ENCODE measurements at places on chromosomes 7 and 10. TPM values are rescaled to one million over a fixed set of nuclear protein-coding genes. Genes with fewer than 3 reads are reported as not detected.

Gene FUOM
- 18.1 TPM for total RNA-seq

- no peak for DNase-seq
Measured at GRCh38 chr7:141074997-141075396, 1.1 kb downstream of the TMEM178B start.

DNA sequence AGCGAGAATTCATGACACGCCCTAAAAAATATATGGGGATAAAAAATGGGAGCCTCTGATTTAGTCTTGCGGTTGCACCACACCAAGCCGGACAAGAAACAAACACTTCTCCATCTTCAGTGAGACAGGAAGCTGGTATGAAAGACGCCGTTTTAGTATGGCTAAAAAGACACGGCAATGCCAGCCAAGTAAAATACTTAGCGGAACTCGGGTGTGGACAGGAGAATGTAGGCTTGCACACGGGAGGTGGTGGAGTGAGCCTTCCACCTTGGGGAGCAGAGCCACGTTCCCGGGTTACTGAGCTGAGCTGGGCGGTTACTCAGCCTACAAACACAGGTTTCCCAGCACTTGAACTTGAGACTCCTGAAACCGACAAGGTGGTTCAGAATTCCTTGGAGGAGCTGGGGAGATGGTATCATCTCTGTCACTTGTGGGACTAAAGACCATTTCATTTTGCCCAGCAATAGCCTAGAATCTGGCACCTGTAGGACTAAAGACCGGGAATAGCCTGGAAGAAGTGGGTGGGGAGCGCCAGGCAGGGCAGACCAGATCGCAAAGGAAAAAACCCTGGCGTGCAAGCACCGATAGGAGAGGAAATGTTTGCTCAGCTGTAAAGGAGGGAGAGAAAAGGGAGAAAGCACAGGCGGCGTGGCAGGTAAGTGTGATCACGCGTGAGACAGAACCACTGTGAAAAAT is 34.8 kb upstream of the SEPHS1 start:
- no peak for DNase-seq

GRCh38 chr7:158651968-158652565 is 52.5 kb downstream of the NCAPG2 start:
- no peak for DNase-seq

- DNase-seq, result no peak
Measured at GRCh38 chr10:97542169-97543024, 30.2 kb upstream of the ANKRD2 start.

Gene PRDX3
- total RNA-seq, result 34.3 TPM

- DNase-seq, result no peak
Measured at GRCh38 chr10:123536176-123536845, 129.8 kb upstream of the GPR26 start.

Gene PRSS1
- total RNA-seq, result not detected

- no peak for DNase-seq
Measured at GRCh38 chr7:106463851-106464611, 179.2 kb upstream of the NAMPT start.

- DNase-seq, result no peak
Measured at GRCh38 chr10:120749856-120750566, 101.2 kb upstream of the WDR11 start.

DNA sequence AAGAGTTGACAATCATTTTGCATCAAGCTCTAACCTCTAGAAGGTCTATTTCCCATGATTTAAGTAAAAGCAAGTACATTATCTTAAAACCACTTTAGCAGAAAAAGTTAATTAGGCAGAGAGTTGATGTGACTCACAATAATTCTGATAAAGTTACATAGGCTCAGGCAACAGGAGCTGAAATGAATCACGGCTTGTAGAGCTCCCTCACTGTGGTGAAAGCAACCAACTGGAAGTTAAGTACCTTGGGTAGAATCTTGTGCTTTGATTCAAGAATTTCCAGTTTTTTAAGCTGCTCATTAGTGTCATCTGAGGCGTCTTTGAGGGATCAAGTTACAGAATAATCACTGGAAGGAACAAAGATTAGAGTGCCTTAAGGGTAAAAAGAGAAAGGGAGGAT is 68.9 kb upstream of the NFE2L3 start:
- no peak for DNase-seq

DNA sequence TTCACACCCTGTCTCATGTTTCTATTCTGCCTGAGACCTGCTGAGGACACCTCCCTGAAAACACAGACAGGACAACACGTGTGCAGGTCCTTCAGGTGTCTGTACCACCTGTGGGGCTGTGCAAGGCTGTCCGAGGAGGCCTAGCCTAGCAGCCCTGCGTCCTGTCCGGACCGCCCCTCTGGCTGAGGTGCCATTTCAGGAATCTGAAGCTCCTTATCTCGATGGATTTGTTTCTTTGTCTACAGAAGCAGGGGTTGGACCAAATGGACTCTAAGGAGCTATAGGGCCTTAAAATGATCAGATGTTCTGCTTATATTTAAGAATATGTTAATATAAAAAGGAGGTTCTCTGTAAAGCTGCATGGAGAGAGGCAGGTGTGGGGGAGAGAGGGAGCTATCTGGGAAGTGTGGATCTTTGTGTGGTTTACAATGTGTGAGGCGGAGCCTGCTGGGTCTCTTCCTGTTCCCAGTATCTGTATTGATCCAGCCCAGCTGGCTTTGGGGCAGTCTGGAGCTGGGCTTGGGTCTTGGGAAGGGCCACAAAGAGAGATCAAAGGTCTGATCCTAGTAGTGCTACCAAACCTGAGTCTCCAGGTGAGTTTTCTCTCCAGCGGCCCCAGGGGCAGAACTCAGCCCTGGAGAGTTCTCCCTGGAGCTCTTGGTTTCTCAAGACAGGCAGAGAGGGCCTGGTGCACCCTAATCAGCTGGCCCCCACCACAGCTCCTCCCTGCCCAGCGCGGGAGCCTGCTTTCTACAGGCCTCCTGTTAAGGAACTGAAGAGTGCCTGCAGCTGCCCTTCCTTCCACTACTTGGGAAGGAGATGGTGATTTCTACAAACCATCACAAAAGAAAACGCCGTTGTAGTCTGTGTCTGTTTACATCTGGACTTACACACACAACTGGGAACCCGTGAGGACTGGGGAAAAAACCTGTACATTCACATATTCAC is 3.4 kb upstream of the MNX1 start:
- DNase-seq, result no peak

GRCh38 chr7:26237035-26237807 is 35.7 kb downstream of the CBX3 start:
- DNase-seq, result no peak

Measured in CD4-positive, alpha-beta memory T cell (primary cell).